ENCODE measurements at places on chromosomes 12 and 14.

DNA sequence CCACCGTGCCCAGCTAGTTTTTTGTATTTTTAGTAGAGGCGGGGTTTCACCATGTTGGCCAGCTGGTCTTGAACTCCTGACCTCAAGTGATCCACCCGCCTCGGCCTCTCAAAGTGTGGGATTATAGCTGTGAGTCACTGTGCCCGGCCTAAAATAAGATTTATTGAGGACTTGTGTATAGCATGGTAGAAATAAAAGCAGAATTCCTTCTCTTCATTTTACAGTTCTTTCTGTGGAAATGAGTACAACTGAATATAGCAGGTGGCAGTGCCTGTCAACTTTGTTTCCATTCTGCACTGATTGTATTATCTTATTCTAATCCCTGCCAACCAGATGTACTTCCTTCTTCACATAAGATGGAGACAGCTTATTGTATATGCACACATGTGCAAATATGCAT, 41.0 kb downstream of the DIP2B start:
- DNase-seq: no peak

DNA sequence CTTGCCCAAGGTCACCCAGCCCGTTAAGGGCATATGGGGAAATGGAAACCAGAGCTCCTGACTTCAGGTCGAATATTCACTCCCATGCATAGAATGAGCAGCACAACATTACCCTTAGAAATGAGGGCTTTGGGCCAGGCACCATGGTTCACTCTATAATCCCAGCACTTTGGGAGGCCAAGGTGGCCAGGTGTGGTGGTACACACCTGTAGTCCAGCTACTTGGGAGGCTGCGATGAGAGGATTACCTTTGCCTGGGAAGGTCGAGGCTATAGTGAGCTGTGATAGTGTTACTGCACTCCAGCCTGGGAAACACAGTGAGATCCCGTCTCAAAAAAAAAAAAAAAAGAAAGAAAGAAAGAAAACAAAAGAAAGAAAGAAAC, 341.0 kb upstream of the TMPO start:
- DNase-seq: no peak

DNA sequence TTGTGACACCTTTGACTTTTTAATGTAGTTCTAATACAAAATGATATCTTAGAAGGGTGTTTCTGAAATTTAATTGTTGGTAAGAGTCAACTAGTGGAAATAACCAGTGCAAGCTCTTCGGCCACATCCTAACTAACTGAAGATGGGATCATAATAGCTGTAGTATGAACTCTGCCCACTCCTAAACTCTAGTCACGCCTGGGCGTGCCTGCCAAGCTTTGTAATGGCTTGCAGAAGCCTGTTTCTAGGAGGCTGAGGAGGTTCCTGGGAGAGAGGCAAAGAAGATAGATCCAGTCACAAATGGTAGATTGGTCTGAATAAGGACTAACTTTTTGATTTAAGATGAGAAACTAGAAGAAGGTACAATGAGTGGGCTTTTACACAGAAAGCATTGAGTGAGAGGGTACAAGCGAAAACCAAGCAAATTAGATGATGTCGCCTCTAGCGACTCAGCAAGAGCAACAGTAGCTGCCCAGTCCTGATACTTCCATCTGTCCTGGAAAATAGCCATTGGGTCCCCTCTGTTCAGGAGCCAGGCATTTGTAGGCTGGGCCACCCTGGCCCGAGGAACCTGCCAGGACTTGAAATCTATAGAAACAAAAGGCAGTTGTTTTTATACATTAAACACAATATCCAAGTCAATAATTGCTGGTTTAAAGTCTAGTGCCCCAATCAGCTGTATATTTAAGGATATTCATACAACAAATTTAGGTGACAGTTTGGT, 148.8 kb downstream of the SLC38A4 start:
- DNase-seq: no peak

DNA sequence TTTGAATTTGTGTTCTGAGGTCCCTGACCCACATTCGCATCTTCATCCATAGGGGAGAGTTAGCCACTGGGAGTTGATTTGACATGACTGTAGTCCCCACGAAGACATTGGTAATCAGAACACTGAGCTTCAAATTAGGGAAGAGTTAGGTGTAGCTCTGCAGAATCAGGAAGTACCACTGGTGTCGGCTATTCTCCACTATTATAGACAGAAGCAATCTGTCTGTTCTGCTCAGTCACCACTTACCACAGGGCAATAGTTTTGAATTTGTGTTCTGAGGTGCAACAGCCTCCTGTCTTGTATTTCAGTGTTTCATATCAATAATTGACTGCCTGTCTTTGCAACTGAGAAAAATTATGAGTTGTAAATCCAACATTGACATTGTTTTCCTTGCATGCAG, 407.6 kb downstream of the LRFN5 start:
- no peak for DNase-seq

GRCh38 chr12:40202095-40203059, 22.4 kb upstream of the LRRK2 start:
- no peak for DNase-seq

GRCh38 chr12:103691063-103691462, 104.0 kb downstream of the STAB2 start:
- no peak for DNase-seq

GRCh38 chr14:33254861-33255395, 316.2 kb downstream of the NPAS3 start:
- no peak for DNase-seq

DNA sequence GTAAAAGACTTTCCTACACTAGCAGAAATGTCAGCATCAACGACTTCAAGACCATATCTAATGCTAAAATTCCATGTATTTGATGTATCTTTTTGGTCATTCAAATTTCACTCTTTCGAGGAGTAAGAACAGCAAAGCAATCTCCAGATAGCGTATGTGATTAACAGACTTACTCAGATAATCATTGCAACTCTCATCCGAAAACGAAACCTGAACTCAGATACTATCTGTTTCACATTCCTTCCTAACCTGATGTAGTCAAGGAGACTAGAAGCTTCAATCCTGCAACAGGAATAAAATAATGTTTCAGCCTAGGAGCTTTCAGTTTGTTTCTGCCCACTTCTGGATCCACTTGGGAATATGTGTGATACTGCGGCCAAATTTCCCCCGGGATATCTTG, 286.3 kb downstream of the NUAK1 start:
- DNase-seq: no peak

- no peak for DNase-seq
Observed at GRCh38 chr12:83197483-83197914, 510.8 kb downstream of the TMTC2 start.

DNA sequence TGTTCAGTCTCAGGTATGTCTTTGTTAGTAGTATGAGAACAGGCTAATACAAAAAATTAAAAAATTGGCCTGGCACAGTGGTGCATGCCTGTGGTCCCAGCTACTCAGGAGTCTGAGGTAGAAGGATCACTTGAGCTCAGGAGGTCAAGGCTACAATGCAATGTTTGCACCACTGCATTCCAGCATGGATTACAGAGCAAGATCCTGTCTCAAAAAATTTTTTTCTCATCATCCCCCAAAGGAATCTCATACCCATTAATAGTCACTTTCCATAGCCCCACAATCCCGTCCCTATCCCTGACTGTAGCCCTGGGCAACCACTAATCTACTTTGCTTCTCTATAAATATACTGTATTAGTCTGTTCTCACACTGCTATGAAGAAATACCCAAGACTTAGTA, 57.8 kb downstream of the TTC8 start:
- DNase-seq: no peak

GRCh38 chr12:47811581-47812484, 7.9 kb downstream of the HDAC7 start:
- DNase-seq: no peak
